Sigmoid colon (tissue), 7 donors: ENCODE measurements at places on chromosomes 2 and 18. TPM values are rescaled to one million over a fixed set of nuclear protein-coding genes. Genes with fewer than 3 reads are reported as not detected.
A peak's percentile ranks its signal among the peaks of the same experiment; 100 is the strongest.

DNA sequence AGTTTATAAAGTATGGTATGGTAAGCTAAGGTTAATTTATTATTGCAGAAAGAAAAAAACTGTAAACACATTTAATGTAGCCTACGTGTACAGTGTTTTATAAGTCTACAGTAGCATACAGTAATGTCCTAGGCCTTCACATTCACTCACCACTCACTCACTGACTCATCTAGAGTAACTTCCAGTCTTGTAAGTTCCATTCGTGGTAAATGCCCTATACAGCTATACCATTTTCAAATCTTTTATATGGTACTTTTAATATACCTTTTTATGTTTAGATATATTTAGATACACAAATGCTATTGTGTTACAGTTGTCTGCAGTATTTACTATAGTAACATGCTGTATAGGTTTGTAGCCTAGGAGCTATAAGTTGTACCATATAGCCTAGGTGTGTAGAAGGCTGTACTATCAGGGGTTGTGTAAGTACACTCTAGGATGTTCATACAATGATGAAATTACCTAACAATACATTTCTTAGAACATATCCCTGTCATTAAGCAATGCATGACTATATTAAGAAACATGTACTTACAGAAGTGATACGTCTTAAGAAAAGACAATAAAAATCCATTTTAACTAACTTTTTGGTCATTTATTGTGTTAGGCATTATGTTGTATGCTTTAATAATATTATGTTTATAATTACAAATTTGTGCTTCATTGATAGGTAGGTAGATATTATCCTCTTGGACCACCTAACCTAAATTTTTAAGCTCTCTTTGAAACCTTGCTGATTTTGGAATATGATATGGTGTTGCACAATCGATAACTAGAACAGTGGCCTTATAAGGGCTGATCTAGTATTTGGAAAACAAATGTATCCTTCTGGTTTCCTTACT is 51.9 kb downstream of the VRK2 start:
- no peak for DNase-seq

DNA sequence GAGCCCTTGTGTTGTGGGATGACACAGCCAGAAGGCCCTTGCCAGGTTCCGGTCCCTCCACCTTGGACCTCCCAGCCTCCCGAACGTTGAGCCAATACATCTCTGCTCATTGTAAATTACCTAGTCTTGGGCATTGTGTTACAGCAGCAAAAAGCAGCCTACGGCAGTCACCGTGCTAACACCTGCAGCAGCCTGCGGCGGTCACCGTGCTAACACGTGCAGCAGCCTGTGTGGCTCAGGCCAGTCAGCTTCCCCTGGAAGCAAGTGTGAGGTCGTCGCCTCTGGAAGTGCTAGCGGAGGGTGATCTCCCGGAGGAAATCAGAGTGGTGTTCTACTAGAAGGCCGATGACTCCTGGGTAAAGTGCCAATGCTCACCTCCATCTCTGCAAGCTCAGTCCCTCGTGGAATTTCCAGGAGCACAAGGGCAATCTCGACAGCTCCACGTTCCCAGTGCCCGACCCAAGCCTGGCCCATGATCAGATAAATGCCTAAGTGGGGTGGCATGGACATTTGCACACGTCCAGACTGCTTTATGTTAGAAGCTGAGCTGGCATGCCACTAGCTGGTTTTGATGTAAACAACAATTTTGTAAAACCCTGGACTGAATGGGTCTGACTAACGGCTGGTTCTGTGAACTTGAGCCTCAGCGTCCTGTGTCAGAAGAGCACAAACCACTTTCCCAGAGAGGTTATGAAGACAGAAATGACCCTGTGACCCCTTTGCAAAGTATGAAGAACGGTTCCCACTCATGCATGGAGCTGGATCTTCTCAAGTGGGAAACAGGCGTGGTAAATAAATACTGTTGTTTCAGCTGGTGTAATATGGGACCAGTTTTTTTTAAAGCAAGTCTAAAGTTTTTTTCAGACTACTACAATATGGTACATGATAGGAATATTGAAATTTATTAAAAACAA is 11.4 kb upstream of the CNDP1 start:
- DNase-seq = peak; percentile 52

Gene MC4R
- total RNA-seq = not detected

Gene ZNF385B
- total RNA-seq = 2.8 TPM

Gene CFAP221
- total RNA-seq = not detected

Gene UGT1A3
- total RNA-seq = not detected
